Stimulated activated CD4-positive, alpha-beta T cell treated with anti-CD3 and anti-CD28 coated beads, Interleukin-12 subunit alpha, Interleukin-12 subunit beta, amount 100 ng/mL, for 4 hours (primary cell): ENCODE measurements at places on chromosomes 1 and 21.

- DNase-seq, result no peak
Observed at GRCh38 chr1:61192663-61193330, 110.4 kb downstream of the NFIA start.

DNA sequence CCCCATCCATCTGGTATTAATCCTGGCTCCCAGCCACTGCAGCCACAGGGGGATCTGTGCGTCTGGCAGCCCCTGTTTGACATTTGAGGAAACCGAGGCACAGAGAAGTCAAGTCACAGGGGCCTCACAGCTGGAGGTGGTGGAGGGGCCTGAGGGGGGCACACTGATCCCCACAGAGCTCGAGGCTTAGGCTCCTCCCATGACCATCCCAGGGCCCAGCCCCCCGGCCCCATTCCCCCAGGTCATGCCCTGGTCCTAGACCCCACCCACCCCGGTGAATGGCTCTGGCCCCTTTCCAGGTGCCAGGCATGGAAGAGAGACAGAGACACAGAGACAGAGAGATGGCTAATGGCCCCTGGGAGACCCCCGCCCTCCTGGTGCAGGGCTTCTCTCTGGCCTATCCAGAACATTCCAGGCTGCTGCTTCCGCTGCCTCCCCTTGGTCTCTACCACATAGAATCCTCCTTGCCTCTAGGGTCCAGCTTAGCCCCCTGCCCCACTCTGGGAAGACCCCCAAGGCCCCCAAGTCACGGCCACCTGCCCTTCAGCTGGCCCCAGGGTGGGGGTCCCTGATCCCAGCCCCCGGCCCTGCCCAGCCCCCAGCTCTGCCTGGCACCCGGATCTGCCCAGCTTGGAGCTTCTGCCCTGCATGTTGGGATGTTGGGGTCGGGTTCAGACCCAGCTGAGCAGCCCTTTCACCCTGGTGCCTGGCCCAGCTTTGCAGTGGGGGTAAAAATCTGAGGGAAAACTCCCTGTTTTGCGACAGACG, 29.2 kb upstream of the LRRC3 start:
- DNase-seq, result no peak

GRCh38 chr1:201025571-201026002, 2.1 kb upstream of the KIF21B start:
- no peak for DNase-seq

DNA sequence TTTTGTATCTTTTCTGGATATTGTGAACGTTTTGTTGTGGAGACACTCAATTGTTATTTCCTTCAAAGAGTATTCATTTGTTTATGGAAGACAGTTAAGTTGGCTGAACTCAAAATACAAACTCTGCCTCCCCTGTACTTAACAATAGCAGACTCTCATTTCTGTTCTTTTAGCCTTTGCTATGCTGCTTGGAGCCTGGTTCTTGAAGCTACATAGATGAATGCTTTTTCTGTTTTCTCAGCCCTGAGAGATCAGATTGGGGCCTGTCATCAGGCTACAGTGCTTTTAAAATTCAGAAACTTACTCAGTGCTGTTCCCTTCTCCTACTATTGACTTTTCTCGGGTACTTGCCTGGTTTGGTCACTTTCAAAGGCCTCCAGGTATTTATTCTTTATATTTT, 215.7 kb upstream of the LYPLAL1 start:
- no peak for DNase-seq

- DNase-seq, result no peak
Observed at GRCh38 chr1:115479055-115479482, 141.0 kb upstream of the NGF start.

DNA sequence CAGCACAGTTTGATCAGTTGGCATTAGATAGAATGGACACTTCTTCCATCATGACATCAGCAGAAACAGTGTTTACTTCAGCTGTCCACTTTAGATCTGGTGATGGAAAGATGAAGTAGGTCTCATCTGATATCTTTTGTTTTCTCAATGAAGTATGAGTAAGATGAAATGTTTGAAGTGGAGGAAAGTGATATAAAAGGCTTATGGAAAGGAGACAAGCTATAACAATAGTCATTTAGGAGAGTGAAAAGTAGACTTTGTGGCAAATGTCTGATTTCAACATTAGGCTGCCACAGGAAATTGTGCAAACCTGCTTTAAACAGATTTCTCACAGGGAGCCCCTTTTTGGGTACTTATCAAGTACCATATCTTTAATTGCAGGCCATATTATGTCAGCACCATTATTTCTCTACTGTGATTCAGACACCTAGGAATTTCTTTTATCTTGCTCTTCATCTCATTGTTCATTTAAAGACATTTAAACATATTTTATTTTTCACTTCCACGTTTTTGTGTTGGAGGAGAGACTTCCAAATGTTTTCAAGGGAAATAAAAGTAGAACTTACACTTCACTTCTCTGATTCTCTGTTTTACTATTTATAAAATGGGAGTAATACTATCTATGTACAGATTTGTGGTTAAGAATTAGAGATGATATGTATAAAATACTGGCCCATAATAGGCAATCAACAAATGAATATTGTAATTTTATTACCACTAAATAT, 18.1 kb downstream of the PDC start:
- DNase-seq, result no peak

DNA sequence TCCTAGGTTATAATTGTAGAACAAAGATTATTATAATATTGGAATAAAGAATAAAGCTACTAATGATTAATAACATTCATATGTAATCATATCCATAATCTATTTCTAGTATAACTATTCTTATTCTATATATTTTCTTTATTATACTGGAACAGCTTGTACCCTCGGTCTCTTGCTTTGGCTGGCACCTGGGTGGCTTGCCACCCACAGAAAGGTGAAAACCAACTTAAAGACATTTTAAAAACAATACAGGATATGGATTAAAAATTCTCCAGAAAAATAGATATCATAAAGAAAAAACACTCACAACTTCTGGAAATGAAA, 80.0 kb upstream of the PRRC2C start:
- no peak for DNase-seq

GRCh38 chr1:51289676-51290488, 40.5 kb downstream of the TTC39A start:
- DNase-seq, result no peak

DNA sequence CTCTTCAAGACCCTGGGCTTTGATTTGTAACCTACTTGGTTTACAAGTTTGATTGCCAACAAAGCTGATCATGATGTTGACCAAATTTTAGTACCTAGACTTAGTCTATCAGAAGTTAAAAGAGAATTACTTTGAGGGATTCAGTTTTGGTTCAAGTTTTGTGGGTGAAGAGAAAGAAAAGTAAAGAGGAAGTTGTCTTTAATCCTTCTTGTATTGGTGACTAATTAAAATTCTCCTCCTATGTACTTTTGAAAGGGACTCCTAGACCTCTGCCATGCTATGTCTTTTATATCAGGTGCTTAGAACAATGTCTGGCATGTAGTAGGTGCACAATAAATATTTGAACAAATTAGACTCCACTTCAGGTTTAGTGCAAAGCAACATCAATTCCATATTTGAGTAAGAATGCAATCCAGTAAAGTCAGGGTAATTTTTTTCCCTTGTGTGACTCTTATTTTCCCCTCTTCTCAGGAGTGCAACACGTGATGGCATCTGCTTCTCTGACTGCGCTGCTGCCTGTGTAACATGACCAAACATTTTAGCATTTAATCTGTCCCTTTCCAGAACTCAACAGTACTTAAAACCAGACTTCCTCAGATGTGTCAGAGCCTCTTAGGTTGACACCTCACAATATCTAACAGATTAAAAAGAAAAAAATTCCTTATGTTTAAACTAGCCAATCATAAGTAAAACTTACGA, 41.1 kb upstream of the KCNQ4 start:
- DNase-seq, result no peak

GRCh38 chr1:223233019-223233409, 90.0 kb upstream of the TLR5 start:
- no peak for DNase-seq

GRCh38 chr1:234649432-234650081, 39.6 kb upstream of the IRF2BP2 start:
- DNase-seq, result no peak

- no peak for DNase-seq
Observed at GRCh38 chr21:17479606-17480005, 33.2 kb upstream of the CXADR start.

DNA sequence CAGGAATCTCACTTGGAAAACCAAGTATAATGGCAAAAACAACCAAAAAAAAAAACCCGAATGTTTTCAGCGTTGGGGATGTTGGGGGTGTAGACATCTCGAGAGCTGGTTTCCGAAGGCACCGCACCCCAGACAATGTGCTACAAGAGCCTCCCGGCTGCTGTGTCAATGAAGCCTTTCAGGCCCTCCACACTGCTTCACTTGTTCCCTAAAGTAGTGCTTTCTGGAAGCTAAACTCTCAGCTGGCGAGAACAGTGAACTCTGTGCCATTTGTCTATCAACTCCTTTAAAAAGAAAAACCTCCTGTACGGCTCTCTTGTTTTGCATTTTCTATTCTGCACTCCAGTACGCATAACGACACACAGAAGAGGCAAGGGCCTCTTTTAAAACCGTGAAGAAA, 32.5 kb downstream of the PLEKHO1 start:
- DNase-seq, result no peak

GRCh38 chr1:114043054-114043453, 63.8 kb downstream of the OLFML3 start:
- DNase-seq, result no peak

DNA sequence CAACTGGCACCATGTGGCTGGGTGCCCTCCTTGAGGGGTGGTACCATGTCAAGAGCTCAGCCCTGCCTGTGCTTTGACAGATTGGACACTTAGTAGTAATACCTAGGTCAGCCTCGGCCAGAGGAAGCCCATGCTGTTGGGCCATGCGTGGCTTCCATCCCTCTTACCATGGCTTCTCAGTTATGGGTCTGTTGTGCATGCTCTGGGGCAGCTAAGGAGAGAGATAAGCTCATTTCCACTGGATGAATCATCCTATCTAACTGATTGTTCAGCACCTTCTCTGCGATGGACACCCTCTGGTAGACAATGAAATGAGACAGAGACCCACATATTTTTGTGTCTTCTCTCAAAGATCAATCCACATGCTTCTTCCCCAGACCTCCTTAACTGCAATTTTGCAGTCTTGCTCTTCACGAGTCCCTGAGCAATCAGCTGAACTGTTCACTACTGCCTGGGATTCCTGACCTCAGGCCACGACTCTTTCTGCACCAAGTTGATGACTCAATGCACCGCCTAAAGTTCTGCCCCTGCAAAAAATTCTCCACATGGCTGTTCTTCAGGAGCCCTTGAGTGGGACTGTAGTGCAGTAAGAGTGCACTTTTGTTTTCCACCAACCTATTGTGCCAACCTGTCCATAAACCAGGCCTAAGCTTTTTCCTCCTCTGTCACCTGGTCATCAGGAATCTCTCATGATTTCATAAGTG, 6.9 kb upstream of the TRIM62 start:
- DNase-seq, result no peak

DNA sequence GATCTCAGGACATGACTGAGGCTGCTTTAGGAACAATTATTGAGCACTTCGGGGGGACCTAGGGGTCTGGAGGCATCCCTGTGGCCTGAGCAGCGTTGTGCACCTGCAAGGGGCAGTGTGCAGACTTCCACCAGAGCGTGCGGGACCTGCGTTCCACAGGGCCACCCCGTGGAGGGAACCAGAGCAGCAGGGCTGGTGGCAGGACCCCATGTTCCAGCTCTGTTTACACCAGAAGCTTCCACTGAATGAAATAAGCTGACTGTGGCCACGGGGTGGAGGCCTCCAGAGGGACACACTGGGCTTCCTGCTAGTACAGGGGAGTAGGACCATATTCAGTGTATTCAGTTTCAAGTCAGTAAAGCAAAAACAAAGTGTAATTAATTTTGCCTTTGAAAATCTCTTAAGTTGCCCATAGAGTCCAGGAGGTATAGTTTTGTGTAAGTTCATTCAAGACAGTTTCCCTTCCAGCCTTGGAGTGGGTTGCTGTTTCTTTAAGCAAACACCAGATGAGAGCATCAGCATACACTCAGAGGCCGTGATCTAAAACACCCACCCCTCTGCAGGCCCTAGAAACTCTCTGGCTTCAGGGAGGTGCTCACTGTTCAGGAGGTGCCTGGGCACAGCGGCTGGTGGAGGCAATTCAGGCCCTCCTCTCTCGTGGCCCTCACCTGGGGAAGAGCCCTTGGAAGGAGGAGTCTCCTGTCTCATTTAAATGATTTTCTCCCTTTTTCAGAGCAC, 16.6 kb downstream of the SLC1A7 start:
- DNase-seq, result no peak

DNA sequence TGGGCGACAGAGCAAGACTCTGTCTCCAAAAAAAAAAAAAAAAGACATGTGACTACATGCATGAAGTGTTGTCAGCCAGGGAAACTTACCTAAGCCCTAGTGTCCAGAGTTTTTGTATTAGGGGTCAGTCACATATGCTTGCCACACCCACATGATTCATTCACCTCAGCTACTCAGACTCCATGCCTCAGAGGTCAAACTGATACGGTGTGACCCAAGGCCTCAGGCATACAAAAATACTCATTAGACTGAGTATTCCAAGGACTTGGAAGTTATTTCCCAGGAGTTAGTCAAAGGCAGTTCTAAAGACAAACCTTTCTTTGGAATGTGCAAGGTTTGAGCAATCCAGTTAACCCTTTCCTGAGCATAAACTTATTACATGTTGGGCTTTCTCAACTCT, 6.3 kb upstream of the TRIM33 start:
- DNase-seq, result no peak

DNA sequence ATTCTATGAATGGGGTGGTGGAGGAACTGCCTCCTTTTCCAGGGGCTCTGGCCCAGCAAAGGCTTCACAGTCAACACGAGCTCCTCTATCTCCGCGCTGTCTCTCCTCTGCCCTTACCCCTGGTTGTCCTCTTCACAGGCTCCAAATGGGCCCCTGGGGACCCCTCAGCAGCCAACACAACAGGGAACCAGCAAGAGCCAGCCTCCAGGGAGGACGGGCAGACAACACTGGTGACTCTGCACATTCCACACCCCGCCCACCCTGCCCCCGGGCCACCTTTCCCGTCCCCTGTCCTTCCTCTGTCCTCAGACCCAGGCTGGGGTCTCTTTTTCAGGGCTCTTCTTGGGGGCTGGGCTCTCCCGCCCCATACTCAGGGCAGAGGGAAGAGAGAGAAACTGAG, 17.5 kb upstream of the ETV3 start:
- no peak for DNase-seq

DNA sequence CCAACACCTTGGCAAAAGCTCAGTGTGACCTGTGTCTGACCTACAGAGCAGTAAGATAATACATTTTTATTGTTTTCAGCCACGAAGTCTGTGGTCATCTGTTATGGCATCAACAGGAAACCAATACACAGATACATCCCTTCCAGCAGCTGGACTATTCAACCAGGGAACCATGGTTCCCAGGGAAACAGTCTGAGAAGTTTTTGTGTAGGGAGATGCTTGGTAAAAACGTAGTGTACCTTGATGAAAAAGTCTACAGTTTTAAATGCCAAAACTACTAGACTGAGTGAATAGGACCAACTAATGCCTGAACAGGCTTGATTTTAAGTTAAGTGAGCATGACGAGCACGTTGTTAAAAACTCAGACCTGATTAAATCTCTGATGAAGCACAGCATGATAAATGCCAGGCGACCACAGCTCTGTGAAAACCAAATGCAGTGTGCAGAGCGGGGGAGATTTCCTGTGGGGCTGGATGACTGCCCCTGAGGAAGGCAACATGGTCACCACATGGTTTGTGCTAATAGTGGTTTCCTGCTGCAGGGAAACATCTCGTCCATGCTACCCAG, 228.9 kb downstream of the TNR start:
- no peak for DNase-seq

- DNase-seq, result no peak
Observed at GRCh38 chr1:5646486-5647149, 345.6 kb downstream of the NPHP4 start.

- DNase-seq, result no peak
Observed at GRCh38 chr1:211874521-211875347, 44.2 kb upstream of the LPGAT1 start.
